ENCODE measurements at places on chromosomes 16 and 17.

DNA sequence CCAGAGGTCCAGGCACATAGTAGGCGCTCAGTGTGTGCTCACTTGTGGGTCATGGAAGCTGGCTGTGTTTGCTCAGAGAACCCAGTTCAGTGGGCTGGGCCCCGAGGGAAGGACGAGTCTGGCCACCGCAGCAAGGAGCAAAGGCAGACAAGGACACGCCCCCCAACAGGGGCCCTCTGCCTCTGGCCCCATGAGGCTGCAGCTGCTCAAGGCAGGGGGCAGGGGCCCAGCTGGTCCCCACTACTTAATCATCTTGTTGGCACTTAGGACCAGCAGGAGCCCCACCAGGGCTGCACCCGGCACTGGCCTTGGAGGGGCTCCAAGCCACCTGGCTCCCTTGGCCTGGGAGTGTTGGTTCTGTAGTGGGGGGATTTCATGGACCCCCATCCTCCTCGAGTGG is 16.1 kb downstream of the KCNJ12 start:
- no peak for DNase-seq

GRCh38 chr17:12603566-12603965 is 62.1 kb upstream of the MYOCD start:
- no peak for DNase-seq

GRCh38 chr16:89378947-89379771 is 111.2 kb downstream of the ANKRD11 start:
- no peak for DNase-seq

DNA sequence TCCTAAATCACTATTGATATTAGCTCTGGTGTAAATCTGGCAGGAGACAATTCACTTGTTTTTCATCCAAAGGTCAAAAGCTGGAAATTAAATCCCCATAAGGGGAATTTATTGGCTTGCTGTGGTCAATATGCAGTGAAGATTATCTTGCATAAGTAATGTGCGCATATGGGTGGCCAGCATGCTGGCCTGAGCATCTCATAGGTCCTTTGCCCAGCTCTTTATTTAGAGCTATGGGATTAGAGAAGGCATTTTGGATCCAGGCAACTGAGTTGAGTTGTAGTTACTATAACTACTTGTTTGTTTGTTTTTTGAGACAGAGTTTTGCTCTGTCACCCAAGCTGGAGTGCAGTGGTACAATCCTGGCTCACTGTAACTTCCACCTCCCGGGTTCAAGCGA is 110.7 kb downstream of the AATF start:
- no peak for DNase-seq

GRCh38 chr16:71353736-71354135 is 4.8 kb upstream of the CALB2 start:
- DNase-seq, result no peak

GRCh38 chr17:82599674-82600661 is 48.3 kb downstream of the WDR45B start:
- DNase-seq, result no peak

DNA sequence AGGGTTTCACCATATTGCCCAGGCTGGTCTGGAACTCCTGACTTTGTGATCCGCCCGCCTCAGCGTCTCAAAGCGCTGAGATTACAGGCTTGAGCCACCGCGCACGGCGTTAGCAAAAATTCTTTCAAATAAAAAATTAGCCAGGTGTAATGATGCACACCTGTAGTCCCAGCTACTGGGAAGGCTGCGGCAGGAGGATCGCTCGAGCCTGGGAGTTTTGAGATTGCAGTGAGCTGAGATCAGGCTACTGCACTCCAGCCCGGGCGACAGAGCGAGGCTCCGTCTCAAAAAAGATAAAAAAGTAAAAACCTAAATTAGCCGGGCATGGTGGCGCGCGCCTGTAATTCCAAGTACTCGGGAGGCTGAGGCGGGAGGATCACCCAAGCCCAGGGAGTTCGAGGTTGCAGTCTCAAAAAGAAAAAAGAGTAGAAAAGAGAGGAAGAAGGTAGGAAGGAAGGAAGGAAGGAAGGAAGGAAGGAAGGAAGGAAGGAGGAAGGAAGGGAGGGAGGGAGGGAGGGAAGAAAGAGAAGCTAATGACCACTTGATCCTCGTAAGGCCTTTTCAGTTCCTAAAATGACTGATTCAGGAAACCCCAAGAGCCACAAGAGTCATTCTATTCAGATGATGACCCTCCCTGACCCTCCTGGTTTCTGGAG is 59.2 kb downstream of the SRL start:
- no peak for DNase-seq

Data from substantia nigra (tissue), 51 donors.